ENCODE measurements at places on chromosomes 1 and 21.

DNA sequence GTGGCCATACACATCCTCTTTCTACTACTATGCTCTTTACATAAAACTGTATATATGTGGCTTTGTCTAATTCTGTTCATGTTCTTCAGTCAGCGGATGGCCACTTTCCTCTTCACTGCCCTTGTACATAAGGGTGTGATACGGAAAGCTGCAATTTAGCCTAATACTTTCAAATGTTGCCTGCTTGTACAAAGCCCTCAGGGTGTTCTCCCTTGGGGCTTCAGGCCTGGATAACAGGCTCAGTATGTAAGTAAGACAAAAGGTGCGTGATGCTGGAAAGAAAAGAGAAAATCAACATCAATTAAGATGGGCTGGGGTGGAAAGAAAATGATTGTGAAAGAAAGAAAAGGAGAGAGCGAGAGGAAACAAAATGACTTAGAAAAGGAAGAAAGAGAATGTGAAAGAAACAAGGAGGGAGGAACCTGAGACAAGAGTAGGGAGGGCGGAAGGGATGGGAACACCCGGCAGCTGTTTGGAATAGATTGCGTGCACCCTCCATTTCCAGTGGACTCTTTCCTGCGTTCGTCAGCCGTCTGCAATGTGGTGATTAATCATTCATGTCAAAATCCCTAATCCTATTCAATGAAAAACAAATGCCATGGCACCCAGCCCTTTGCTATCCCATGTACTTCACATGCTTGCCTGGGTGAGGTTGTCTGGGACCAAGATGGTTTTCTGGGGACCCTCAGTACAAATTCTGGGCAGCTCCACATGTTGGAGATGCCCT, 553.6 kb downstream of the NUF2 start:
- DNase-seq: no peak

DNA sequence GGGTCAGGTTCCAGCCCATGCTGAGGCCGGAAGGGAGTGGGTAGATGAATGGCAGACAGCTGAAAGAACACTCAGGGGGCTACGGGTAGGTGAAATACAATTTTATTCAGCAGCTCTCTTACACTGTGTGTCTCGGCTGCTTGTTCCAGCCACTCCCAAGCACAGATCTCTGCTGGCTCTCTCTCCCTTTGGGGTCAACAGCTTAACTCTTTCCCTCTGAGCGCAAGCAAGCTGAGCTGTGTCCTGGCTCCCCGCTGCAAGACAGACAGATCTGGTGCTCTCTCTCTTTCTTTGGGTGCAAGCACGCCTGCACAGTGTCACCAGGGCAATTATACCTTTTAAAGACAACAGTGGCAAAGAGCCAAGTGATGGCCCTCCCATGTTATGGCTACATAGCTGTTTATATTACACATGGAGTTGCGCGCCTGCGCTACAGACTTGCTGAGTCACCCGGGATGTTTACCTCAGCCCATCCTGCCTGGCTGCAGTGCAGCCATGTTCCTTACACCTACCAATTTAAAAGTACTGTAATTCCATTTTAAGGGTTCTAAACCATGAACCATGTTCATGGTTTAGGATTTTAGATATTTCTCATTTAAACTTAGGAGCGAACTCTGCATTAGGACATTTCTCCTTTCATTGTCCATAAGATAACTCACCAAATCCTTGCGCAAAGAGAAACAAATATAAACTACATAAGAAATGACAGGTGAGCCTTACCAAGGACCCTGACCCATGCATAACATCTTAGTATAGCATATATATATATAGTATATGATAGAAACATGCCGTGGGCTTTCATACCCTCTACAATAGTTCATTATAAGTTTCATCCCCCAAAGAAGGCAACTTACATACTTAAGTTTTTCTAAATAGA, 396.5 kb downstream of the SMYD3 start:
- DNase-seq: no peak

- DNase-seq: no peak
Measured at GRCh38 chr1:192147221-192147620, 11.0 kb upstream of the RGS18 start.

DNA sequence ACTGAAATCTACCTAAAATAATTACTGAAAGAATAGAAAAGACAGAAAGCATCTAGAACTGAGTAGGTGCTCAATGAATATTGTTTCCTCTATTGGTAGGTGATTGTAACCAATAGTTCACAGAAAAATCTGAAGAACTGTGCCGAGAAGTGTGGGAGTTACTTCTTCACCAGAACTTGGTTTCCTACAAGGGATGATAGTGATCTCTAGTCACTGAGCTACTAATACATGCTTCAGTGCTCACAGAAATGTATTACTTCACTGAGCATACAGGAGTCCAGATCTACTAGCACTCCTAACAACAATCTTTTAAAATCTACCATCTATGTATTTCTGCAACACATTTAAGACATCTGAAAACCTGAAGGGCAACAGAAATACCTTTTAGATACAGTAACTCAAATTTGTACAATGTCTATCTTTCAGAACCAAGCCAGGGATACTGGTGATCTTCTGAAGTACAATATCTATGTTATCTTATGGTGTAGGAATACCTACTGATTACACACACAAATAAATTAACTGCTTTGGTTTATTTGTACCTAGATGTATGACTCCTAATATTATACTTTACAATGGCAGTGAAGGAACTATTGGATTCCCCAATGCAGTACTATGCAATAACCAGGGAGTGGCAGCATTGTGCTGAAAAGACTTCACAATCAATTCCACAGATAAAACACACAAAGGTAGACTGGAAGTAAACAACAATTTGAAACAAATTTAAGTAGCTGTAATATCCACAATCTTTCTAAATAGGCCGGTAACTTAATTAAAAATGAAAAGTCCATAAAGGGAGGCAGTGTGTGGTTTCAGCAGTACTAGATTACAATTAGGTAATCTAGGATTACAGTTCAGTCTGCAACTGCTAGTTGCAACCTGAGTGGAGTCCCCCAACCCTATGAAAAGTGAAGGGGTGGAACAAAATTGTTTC, 243.0 kb downstream of the SLC45A1 start:
- no peak for DNase-seq

DNA sequence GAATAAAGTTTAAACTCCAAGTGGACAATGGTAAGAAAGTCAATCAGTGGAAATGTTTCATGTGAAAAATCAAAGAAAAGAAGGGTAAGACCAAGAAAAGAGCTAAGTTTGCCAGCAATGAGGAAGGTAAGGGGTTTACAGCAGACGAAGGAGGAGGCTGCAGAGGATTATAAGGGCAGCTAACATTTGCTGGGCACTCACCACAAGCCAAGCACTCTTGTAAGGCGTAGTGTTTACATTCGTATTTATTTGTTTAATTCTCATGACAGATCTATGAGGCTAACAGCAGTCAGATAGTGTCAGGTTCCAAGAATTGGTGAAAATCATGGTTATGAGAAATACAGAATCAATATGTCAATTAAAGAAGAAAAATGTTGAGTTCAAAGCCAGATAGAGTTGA, 75.2 kb upstream of the NGF start:
- DNase-seq: no peak

DNA sequence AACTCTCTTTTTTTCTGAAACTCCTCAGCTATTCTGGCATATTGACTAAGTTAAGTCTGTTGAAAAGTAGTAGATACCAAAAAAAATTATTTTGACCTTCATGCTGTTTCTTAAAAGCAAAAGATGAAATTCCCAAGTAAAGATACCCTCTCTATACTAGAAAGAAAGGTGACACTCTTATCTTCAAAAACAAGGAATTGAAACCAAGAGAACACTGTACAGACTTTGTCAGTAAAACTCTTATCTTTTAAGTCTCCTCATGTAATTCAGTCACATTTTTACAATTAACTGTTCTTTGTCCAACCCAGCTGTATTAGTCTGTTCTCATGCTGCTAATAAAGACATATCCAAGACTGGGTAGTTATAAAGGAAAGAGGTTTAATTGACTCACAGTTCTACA, 496.2 kb downstream of the LTN1 start:
- no peak for DNase-seq

- no peak for DNase-seq
Measured at GRCh38 chr21:42786884-42787283, 92.5 kb downstream of the WDR4 start.

GRCh38 chr21:38817371-38818324, 11.9 kb downstream of the ETS2 start:
- DNase-seq: no peak

- DNase-seq: no peak
Measured at GRCh38 chr1:78005755-78006154, 1.0 kb downstream of the DNAJB4 start.

DNA sequence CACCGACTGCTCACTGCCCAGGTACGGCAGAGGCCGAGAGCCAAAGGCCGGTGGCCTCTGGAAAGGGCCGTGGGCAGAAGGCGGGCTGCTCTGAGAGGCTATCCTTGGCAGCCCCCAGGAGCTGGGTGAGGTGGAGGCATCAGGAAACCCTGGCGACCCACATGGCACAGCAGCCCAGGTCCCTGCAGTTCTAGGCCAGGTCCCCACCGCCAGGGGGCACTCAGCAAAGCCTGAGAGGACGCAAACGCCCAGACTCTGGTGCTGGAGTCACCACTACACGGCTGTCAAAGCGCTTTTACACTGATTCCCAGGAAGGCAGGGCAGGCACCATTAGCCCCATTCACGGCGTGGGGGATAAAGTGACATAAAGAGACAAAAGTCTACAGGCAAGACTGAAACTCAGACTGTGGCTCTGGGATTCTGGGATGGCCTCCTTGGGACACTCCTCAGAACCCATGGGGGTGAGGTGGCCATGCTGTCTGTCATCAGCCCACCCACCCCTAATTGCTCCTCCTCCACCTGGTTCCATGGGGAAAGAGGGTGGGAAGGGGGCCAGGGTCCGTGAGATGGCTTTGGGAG, 4.9 kb downstream of the PLEKHG5 start:
- DNase-seq: peak; percentile 74

DNA sequence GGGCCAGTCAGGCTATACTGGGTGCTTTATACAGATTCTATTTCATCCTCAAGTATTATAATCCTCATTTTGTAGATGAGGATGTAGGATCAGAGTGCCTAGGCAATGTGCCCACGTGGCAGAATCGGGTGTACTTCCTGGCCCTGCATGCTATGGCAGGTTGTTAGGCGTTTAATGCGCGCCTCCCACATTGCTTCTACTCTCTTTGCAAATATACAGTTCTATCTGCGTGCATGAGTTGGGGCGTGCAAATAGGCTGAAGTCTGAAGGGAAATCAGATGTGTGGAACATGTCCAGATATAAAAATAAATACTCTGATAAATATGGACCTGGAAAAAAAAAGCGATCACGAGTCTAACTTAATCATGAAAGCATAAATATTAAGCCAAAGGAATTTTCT, 194.7 kb upstream of the FMN2 start:
- DNase-seq: no peak

GRCh38 chr1:21631944-21632887, 36.9 kb downstream of the RAP1GAP start:
- no peak for DNase-seq

GRCh38 chr1:164796916-164797315, 237.9 kb downstream of the PBX1 start:
- no peak for DNase-seq

DNA sequence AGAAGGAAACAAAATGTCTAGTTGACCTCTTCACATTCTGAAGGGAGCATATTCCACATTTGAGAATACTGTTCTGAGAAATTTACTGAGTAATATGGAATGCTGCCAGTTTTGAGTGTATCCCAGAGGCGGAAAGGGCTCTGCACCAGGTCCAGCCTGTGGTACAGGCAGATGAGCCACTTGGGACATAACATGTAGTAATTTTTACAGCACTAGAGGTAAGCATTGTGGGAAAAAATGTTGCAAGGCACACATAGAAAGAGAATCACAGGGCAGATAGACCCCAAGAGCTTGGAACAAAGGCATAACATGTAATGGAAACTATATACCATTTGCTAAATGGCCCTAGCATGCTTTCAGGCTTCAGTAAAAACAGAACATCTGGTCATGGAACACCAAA, 228.5 kb downstream of the USH2A start:
- DNase-seq: no peak

- no peak for DNase-seq
Measured at GRCh38 chr1:226575436-226575720, 26.8 kb downstream of the STUM start.

GRCh38 chr21:27795418-27795817, 828.5 kb upstream of the ADAMTS5 start:
- DNase-seq: no peak

DNA sequence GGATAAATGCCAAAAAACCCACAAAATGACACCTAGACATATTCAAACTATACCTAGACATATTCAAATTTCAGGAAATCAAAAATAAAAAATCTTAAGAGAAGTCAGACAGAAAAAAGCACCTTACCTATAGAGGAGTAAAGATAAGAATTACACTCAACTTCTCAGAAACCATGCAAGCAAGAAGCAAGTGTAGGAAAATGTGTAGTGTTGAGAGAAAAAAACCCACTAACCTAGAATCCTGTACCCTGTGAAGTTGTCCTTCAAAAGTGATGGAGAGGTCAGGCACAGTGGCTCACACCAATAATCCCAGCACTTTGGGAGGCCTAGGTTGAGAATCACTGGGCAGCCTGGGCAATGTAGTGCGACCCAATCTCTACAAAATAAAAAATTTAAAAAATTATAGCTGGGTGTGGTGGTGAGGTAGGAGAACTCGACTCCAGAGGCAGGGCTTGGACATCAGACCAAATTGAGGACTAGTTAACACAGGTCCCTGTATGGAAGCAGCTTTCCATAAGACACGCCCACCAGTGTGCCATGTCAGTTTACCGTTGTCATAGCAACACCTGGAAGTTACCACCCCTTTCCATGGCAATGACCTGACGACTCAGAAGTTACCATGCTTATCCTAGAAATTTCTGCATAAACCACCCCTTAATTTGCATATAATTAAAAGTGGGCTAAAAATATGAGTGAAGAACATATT, 20.7 kb downstream of the PDIK1L start:
- DNase-seq: no peak

Measured in effector memory CD4-positive, alpha-beta T cell (primary cell).